IPS-NIHi11 (cell line): ENCODE measurements at places on chromosomes 11 and 22.

GRCh38 chr22:29480512-29481264 is 670 bp downstream of the NEFH start:
- DNase-seq: peak; percentile 79

DNA sequence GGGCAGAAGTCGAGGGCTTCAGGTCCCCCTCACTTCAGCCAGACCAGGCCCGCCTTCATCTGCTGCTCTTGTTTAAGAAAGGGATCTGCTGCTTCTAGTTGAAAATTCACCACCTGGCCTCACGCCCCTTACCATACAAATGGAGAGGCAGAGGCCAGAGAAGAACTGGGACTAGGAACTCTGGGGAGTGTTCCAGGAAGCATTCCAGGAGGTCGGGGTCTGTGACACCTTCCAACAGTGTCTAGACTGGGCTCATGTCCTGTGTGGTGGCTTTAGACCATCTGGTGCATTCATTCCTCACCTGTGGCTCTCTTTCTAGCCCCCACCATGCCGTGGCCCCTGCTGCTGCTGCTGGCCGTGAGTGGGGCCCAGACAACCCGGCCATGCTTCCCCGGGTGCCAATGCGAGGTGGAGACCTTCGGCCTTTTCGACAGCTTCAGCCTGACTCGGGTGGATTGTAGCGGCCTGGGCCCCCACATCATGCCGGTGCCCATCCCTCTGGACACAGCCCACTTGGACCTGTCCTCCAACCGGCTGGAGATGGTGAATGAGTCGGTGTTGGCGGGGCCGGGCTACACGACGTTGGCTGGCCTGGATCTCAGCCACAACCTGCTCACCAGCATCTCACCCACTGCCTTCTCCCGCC is 12.3 kb downstream of the TSKU start:
- DNase-seq: peak; percentile 2

- peak; percentile 82 for DNase-seq
These were observed 4.8 kb downstream of the CD248 start for GRCh38 chr11:66311965-66312548.

- no peak for DNase-seq
These were observed 7.6 kb upstream of the NUCB2 start for GRCh38 chr11:17268902-17269301.

DNA sequence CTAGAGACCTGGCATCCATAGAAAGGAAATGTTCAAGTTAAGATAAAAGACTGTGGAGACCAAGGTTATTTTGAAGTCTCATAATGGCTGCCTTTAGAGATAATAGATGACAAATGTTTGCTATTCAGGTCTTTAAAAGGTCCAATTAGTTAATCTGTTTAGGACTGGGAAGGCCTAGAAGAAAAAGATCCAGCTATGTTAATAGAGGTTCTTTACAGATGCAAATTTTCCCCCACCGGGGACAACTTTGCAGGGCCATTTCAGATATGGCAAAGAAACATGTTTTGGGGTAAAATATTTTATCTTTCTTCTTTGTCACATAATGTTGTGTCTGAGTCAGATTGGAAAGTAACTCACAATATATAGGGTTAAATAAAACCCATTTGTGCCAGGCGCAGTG is 3.1 kb upstream of the APOBEC3G start:
- no peak for DNase-seq
